Muscle of arm (tissue), 14 donors: ENCODE measurements at places on chromosomes 2 and 18.

GRCh38 chr2:190837420-190837819, 43.2 kb upstream of the GLS start:
- no peak for DNase-seq

DNA sequence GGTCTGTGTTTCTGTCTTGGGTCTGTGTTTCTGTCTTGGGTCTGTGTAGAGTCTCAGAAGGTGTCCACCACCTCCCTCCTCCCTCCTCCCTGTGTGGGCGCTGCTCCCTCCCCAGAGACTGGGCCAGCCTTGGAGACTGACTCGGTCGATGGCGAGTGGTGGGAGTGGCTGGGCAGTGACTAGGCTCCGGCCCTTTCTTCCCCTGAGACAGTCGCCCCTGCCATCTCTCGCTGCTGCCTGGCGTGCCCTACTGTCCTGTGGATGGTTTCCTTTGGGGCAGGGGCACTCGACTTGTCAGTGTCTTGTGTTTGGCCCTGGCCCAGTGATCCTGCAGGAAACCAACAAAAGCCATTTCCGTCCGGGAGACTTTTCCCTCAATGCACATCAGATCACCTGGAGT, 215.8 kb downstream of the NDUFA10 start:
- no peak for DNase-seq

- DNase-seq, result no peak
Observed at GRCh38 chr2:225293638-225294037, 105.9 kb upstream of the NYAP2 start.

GRCh38 chr2:218701806-218702205, 8.8 kb upstream of the TTLL4 start:
- no peak for DNase-seq

DNA sequence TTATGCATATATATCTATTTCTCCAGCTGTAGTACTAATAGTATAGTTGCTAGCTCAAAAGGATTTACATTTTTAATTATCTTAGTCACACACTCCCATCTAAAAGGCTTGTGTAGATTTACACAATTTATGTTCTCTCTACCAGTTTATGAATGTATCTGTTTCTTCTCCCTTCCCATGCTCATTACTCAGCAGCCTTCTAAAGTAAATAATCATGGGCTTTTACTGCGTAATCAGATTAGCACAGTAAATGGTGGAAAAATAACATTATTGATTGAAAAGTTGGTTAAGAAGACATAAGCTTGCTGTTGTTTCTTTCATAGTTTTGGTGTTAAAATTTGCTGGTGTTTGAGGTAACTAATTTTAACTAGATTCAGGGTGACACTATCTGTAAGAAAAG, 81.8 kb downstream of the PTPN4 start:
- no peak for DNase-seq

DNA sequence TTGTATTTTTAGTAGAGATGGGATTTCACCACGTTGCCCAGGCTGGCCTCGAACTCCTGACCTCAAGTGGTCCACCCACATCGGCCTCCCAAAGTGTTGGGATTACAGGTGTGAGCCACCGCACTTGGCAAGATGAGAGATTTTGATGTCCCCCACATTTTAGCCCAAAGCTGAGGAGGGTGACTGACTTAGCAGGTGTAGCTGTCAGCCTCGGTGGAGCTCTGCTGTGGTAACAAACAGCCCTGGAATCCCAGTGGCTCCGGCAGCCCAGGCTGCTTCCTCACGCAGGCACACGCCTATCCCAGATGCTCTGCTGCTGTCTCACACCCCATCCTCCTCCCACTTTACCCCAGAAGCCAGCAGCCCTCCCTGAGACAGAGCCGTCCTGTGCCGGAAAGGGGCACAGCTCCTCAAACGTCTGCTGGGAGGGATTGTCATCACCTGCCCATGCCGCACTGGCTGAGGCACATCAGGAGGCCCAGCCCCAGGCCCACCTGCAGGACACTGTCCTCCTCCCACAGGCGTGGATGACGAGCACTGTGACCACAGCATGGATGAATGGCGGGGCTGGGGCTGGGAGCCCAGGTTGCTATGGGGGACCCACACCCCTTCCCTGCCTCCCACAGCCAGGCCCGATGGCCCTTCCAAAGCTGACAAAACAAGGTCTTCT, 10.6 kb upstream of the BOK start:
- DNase-seq, result no peak

DNA sequence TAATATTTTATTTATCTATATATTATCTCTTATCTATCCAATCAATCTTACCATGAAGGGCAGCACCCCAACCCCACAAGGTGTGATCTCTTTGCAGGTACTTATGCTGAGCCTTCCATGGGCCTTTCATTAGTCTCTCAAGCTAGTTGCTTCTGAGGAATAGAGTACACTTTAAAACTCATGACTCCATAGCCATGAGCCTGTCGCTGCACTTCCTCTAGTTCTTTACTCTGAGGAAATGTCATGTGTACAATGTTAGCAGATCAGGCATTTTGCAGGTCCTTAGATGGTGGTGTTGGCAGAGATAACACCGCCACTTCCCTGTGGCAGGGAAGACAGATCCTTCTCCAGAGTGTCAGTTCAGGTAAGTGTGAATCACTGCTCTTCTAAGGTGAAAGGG, 29.5 kb upstream of the STAT4 start:
- no peak for DNase-seq

DNA sequence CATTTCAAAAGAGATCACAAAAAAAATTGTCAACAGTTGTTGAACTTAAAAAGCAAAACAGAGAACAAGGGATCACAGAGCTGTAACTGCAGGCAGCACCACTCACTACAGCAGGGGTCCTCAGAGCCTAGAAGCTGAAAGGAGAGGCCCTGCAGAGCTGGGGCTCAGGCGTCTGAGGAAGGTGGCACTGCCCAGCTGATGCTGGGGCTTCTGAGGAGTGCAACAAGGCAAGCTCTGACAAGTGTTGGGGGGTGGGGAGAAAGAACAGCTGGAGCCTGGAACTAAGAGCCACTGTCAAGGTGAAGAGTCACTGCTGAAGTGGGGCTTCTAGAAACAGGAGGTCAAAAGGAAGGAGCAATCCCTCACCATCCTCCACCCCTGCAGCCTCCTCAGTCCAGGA, 46.2 kb downstream of the FTCDNL1 start:
- no peak for DNase-seq

GRCh38 chr2:153071090-153071489, 352.7 kb downstream of the ARL6IP6 start:
- DNase-seq, result no peak

- no peak for DNase-seq
Observed at GRCh38 chr2:19416784-19417684, 58.6 kb upstream of the OSR1 start.

DNA sequence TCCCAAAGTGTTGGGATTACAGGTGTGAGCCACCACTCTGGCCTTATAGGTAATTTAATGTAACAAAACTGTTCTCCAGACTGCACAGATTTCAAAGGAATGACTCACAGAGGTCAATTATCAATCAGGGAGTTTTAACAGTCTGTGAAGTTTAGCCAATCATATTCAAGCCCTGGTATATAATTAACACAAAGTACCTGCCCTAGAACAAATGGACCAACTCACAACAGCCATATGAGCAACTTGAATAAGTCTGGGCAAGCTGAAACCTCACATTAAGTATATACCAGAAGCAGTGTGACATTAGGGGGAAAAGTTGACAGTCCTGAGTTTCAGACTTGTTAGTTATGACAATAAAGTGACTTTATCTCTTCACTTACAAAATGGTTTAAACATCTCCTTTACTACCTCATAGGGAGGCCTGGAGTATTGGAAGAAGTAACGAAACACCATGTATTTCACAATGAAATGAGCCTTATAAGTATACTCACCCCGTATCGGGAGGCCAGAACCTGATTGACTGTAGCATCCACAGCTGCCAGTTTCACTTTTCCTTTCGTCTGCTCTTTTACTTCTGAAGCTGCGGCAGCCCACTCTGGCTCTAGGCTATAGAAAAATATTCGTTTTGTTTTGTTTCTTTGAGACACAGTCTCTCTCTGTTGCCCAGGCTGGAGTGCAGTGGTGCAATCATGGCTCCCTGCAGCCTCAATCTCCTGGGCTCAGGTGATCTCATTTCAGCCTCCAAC, 22.2 kb downstream of the PDIA6 start:
- no peak for DNase-seq

DNA sequence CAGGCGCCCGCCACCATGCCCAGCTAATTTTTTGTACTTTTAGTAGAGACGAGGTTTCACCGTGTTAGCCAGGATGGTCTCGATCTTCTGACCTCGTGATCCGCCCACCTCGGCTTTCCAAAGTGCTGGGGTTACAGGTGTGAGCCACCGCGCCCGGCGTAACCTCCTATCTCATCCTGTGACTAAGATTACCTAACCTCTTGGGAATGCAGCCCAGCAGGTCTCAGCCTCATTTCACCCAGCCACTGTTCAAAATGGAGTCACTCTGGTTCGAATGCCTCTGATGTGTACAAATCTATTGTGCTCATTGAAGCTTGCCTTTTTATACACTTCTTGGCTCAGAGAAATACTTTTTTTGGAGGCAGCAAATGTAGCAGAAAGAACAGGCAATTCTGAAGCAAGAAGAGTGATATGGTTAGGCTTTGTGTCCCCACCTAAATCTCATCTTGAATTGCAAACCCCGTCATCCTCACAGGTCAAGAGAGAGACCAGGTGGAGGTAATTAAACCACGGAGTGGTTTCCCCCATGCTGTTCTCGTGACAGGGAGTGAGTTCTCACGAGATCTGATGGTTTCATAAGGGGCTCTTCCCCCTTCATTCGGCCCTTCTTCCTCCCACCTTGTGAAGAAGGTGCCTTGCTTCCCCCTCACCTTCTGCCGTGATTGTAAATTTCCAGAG, 60.6 kb downstream of the SLC4A3 start:
- DNase-seq, result no peak

GRCh38 chr2:88815282-88815681, 123.8 kb downstream of the RPIA start:
- no peak for DNase-seq

GRCh38 chr2:231745303-231746038, 35.6 kb downstream of the PDE6D start:
- DNase-seq, result no peak

GRCh38 chr18:25299426-25300300, 52.3 kb downstream of the ZNF521 start:
- no peak for DNase-seq

GRCh38 chr2:162266460-162266760, 23.2 kb upstream of the FAP start:
- peak; percentile 86 for DNase-seq

DNA sequence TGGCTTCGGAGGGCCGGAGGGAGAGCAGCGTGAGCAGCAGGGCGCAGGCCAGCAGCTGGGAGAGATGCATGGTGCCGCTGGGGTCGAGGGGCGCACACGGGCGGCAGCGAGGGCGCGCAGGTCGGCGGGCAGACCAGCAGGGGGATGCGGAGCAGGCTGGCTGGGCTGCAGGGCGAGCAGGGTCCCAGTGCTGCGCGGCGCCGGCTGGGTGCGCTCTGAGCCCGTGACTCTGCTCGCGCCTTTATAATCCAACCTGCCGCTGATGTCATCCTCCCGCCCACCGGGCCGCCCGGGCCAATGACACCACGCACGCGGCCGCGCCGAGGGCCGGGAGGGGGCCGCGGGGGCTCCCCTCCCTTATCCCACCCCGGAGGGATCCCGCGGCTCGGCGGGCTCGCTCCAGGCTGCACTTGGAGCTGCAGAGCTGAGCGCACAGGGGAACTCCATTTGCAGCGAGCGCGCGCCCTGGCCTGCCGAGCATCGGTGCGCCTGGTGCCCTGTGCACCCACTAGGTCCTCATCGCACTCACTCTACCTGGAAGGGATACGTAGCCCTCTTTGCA, at the start of gene NPPC:
Gene NPPC (minus strand): TSS at position 217 of the 562 bp plus-strand sequence. CDS start 147 bp downstream, at position 70.
- DNase-seq, result peak; percentile 77

DNA sequence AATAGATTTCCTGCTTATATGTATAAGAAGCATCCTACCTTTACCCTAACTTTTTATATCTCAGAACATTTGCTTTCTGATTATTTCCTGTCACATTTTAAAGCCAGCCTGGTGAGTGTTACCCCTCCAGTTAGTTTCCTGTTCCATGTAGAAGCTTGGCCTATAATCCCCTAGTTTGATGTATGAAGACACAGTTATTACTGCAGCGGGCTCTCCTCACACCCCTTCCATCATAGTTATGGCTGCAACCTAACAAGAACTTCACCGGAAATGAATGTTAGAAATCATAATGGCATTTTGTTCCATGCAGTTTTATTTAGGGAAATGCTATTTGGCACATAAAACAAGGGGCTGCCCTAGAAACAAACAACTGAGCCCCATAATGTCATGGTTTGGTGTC, 400.2 kb upstream of the SETBP1 start:
- no peak for DNase-seq

DNA sequence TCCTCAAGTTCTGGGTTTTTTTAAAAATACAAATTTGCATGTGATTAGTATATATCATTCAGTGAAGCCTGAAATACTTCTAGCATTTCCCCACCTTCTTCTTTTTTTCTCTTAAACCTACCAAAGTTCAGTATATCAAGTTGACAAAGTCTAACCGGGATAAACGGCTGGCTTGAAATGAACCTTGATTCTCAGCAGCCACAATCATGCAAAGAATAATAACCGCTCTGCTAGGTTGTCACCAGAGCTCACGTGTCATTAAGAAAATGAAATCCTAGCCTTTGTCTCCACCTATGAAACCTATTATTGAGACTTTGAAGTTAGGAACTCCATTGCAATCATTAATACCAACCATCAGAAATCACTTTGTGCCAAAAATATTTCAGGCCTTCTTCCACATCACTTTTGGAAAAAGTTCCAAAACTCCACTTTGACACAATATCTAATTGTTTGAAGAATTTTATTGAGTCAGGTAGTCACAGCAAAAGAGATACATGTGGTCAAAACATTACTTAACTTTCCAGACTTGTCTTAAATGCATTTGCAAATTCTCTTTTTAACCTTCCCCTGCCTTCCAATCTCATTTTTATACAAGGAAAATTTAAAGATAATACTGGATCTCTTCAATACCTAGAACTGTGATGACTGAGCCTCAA, 285.6 kb upstream of the ACVR2A start:
- DNase-seq, result no peak

DNA sequence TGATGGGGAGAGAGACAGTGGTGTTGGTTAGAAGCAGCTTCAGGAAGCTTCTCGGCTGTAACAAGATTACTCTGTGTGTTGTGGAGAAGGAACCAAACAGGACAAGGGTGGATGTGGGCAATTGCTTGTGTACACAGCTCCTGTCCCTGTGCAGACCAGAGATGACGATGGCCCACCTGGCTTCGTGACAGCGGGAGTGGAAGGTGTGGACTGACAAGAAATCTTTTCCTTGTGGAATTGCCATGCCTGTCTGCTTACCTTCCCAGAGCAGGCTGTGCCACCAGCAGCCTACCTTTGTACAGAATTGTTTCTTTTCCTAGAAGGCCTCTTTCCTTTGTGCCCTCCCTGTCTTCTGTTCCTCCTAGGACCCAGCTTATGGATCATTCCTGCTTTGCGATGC, 93.8 kb downstream of the ITGB1BP1 start:
- DNase-seq, result no peak
